Glutamatergic neuron (in vitro differentiated cells): ENCODE measurements at places on chromosomes 11 and 22. TPM values are rescaled to one million over a fixed set of nuclear protein-coding genes. Genes with fewer than 3 reads are reported as not detected.

DNA sequence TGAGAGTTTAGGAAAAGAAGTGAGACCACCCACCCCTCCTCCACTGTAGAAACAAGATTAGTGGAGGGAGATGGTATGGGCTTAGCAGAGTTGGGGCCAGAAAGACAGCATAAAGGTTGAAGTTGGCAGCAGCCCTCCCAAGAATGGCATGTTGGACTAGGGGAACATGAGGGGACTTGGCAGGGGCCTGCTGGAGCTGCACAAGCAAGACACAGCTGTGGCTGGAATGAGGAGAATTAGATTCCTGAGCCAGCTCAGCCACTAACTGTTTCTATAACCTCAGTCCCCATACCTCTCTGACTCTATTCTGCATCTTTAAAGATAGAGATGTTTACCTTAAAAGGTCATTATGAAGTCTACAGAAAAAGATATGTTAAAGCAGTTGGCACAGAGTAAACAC is 13.2 kb downstream of the MAP6 start:
- no peak overlapping the region for H3K4me3 ChIP-seq
- peaks cover 41% of the 10 kb centered on the region for H3K4me1 ChIP-seq
- DNase-seq = no peak

USP47 gene
- 63.4 TPM for total RNA-seq

DNA sequence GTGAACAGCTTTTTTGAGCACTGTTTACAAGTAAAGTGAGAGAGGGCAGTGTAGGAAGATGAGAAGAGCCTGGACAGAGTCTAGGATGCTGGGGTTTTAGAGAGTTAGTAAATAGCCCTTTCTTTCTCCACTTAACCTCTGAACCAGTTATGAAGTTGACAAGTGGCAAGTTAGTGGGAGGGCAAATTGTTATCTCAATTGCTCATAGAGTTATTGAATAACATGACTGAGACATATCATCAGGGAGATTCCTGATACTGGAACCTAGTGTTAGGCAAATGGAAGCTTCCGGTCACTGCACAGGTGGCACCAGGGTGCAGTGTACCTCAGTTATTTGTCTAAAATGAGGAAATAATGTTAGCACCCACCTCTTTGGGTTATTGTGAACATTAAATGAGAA is 57.8 kb upstream of the PTPN5 start:
- H3K36me3 ChIP-seq = no peaks in the 10 kb centered on the region
- no peak for DNase-seq
- peaks cover 2% of the 10 kb centered on the region for H3K27me3 ChIP-seq
- no peak overlapping the region for H3K4me3 ChIP-seq

- H3K27me3 ChIP-seq = peaks cover 2% of the 10 kb centered on the region
- peak overlapping the region; percentile 90 for H3K27ac ChIP-seq
- H3K4me1 ChIP-seq = peaks cover 13% of the 10 kb centered on the region
- H3K36me3 ChIP-seq = no peaks in the 10 kb centered on the region
- peak overlapping the region; percentile 90 for H3K4me3 ChIP-seq
- peak; percentile 75 for DNase-seq
These were observed 607 bp downstream of the PLAAT3 start for GRCh38 chr11:63613517-63614135.

GRCh38 chr11:14264966-14265365 is 94.0 kb downstream of the RRAS2 start:
- H3K36me3 ChIP-seq = no peaks in the 10 kb centered on the region
- no peak for DNase-seq
